ENCODE measurements at places on chromosomes 2 and 18.

- no peak for DNase-seq
Observed at GRCh38 chr2:4381773-4382172, 678.4 kb downstream of the DCDC2C start.

- no peak for DNase-seq
Observed at GRCh38 chr2:221235941-221236340, 336.2 kb downstream of the EPHA4 start.

DNA sequence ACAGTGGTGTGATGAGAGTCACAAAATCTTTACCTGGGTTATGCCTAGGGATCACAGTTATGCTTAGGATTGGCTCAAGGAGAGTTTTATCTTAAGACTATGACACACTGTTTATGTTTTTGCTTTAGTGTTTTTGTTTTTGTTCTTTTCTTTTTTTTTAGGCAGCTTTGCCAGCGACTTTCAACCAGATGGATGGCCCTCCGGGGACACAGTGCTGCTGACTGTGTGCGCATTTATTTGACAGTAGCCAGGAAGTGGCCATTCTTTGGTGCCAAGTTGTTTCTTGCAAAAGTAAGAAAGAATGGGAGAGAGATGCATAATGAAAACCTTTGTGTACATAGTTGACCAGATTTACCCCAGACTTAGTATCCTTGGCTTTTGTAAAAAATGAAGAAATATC, 15.1 kb upstream of the DYNC2LI1 start:
- DNase-seq = no peak

DNA sequence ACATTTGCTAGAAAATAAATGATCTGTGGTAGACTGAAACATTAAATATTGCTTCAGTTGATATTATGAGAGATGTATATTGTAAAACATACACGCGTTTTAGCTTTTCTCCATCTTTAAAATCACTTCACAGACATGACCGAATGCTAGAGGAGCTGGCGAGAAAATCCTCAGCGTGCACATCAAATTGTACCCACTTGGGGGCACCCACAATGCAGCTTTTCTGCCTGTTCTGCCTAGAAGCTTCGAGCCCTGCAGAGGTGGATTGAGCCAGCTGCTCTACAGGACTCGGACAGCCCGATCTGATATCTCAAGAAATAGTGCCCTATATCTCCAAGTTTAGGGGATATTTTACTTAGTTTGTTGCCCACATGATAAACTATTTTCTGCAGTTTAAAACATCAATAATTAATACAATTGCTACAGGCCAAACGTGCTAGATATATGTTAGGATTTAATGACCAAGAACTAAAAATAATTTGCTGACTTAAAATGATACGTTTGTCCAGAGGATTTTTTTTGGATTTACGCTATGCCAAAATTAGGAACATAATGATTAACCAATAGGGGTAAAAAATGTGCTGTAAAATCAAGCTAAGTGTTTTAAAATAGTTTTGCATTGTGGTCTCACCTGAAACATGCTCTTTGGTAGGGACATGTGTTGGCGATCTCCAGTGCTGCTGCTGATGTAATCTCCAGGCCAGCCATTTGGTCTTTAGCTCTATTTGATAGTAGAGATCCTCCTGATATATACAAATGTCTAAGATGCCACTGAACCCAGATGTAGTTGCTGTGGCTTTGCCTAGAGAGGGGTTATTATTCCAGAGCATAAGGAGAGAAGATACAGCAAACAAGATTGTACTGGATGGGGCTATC, 22.3 kb upstream of the ATP5MC3 start:
- DNase-seq = peak; percentile 44

GRCh38 chr2:29954316-29954715, 32.9 kb upstream of the ALK start:
- no peak for DNase-seq

DNA sequence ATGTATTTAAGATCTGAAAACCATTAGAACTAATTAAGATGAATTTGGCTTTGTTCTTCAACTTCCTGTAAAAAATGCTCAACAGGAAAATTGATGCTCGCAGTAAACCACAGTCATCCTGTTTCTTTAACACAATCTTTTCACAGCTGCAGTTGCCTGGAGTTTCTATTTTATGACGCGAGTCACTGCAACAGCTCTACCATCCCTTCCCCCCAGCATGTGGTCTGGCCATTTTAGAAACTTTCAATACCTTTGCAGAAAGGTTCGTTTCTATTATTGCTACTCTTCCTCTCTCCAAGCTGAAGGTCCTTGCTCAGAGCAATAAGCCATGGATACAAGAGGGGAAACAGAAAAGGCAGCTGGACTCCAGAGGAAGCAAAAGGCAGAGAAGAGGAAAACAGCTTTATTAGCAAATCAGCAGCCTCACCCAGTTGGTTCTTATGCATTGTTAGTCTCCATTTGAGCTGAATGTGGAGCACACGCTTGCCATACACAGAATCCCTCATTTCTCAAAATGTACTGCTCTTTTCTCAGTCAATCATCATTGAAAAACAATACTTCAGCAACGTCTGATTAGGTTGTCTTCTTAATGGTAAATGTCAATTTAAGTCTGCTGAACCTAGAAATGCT, 3.9 kb downstream of the WIPF1 start:
- peak; percentile 44 for DNase-seq

DNA sequence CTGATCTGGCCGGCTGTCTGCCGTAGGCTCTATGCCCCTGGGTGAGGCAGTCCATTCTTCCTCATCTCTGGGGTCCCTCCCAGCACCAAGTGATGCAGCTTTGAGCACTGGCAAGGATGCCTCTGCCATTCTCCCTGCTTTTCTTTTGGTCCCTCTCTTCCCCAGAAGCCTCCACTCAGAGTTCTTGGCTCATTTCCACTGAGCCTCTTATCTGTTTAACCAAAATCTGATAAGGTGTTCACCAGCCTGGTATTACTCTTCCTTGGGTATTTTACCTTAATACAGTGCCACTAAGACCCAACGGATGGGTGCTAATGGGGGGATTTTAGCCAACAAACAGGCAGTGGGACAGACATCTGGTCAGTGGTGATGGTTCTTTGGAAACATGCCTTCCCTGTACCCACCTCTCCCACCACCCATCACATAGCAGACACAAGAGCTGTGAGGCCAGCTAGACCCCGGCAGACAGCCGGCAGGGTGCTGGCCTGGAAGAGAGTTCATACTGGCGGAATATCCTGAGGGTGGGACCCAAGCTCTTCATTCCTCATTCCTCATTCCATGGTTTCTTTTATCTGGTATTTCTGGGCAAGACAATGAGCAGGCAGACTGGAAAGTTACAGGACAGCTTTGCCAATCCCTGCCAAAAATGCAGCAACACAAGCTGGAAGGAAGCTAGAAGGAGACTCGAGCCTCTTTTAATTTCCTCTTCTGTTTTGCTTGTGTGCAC, 34.6 kb downstream of the ZBTB7C start:
- no peak for DNase-seq

DNA sequence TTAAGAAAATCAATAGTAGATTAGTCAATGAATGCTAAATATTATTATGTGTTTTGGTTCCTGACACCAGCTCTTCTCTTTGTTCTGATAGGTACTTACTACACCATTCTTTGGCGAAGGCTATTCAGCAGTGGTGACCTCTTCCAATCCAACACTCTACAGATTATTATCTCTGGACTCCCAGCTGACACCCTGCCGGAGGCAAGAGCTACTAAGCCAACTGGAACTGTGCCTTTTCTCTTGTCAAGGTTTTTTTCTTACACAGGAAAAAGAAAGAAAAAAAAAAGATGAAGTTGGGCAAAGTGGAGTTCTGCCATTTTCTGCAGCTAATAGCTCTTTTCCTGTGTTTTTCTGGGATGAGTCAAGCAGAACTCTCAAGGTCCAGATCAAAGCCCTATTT, 11.7 kb downstream of the CDH7 start:
- DNase-seq = no peak

DNA sequence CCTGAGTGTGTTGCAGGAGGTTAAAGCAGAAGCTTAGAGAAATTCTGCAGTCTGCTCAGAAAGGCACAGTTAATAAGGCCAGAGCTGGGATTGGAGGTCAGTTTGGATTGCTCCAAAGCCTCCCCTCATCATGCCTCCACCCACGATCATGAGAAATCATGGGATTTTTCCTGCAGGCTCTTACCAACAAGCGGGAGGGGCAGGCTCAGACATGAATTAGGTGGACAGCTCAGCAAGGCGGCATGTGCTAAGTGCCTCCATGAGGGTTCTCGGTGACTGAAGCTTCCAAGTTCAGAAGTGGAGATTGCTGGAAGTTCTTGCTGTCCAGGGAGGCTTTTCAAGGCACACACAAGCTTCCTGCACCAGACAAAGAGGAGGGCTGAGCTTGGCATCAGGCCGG, 163.8 kb downstream of the SETBP1 start:
- no peak for DNase-seq

- peak; percentile 9 for DNase-seq
Observed at GRCh38 chr18:49819823-49820671, 6.7 kb upstream of the ACAA2 start.

GRCh38 chr18:73670039-73670438, 477.6 kb downstream of the FBXO15 start:
- DNase-seq = no peak

DNA sequence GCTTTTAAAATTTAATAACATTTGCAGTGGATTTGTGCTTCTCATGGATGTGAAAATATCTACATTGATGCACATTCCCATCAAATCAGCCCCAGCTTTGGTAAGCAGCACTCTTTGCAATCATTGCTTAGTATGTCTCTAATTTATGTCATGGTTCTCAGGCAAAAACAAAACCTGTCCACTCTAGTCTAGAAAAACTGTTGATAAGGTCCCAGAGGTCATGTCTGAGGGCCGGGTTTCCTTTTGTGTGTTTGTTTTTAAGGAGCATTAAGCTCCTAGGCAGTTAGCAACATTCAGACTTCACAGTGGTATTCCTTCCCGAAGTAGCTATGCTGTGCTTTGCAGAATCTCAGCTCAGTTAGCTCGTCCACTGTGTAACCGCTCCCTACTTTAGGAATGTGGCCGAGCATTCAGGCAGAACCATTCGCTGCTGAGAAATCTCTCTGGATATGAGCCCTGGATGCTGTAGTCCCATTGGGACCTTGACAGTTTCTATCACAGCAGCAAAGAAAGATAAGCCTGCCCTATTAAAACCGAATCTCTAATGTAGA, 4.0 kb downstream of the DIPK1C start:
- DNase-seq = no peak

DNA sequence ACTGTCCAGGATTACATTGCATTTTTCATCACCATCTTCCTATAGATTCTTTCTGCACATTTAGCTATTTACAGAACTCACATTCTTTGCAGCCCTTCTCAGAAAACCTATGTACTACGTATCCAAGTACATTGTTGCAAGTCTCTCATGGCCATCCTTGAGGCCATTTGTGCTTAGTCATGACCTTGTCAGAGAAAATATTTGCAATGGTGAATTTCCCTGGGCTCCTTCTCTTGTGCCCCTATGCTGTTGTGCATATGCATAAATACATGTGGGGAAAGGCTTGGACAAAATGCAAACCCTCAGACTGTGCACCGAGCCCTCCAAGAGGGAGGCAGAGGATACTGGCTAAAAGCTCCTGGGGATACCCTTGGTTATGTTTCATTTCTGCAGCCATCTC, 19.5 kb downstream of the IL36A start:
- DNase-seq = no peak

DNA sequence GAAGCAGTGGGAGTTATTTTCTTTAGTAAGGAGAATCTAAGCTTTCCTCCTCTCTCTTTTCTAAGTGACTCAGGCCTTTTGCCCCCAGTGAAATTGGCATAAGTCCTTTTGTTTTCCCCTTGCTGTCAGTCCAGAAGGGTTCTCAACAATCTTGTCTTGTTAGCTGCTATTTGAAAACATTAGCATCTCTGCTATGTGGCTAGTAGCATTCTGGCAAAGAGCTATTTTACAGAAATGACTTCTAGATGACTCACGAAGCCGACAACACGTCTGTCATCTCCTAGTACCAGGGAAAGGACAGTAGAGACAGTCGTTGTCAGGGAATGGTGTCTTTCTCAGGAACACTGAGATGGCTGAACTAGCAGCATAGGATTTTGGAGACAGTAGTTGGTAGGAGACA, 14.7 kb downstream of the SMARCAL1 start:
- DNase-seq = no peak

DNA sequence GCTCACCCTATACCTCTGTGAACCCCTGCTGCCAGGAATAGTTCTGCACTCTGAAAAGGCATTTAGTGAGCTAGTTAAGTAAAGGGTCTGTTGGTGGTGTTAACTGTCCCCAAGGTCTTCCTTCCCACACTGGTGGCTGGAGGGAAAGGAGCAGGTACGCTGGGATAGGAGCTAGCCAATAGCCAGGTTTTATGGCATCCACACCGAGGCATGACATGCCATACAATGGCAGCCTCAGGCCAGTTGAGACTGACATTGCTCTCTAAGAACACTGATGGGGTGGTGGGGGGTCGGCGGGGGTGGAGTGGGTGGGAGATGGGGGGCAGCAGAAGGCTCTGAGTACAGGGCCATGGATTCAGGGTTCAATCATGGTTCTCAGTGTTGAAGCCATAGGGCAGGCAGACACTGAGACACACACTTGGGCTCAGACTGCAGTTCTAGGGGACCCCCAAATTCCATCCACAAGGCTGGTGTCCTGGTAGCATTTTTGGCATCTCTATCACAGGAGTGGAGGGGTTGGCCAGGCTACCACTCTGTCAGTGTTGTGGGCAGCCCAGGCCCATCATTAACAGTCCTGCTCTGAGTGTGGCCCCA, 136.0 kb downstream of the CTIF start:
- no peak for DNase-seq

DNA sequence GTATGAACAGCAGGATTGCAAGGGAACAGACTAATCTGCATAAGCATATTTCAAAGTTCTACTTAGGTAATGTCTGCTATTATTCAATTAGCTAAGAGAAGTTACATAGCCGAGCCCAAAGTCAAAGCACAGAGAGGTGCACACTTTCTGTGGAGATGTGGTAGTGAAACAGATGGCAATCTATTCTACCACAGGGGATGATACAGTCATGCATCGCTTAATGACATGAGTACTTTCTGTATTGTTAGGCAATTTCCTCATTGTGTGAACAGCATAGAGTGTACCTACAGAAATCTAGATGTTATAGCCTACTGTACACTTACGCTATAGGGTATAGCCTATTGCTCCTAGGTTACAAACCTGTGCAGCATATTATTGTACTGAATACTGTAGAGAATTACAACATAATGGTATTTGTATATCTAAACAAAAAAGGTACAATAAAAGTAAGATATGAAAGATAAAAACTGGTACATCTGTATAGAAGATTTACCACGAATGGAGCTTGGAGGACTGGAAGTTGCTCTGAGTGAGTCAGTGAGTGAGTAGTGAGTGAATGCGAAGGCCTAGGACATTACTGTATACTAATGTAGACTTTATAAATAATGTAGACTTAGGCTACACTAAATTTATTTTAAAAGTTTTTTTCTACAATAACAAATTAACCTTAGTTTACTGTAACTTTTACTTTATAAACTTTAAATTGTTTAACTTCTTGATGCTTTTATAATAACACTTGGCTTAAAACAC, 197.6 kb downstream of the MBD5 start:
- no peak for DNase-seq

- no peak for DNase-seq
Observed at GRCh38 chr2:55152475-55153412, 79.3 kb downstream of the CLHC1 start.

GRCh38 chr18:43904209-43904837, 627.0 kb upstream of the SYT4 start:
- DNase-seq = no peak

Measured in stimulated activated CD8-positive, alpha-beta memory T cell treated with anti-CD3 and anti-CD28 coated beads, Interleukin-2, amount 100 ng/mL, for 48 hours (primary cell).